ENCODE measurements at places on chromosomes 5 and 9. TPM values are rescaled to one million over a fixed set of nuclear protein-coding genes. Genes with fewer than 3 reads are reported as not detected.
A peak's percentile ranks its signal among the peaks of the same experiment; 100 is the strongest.

Gene OR13D1
- total RNA-seq: not detected

DNA sequence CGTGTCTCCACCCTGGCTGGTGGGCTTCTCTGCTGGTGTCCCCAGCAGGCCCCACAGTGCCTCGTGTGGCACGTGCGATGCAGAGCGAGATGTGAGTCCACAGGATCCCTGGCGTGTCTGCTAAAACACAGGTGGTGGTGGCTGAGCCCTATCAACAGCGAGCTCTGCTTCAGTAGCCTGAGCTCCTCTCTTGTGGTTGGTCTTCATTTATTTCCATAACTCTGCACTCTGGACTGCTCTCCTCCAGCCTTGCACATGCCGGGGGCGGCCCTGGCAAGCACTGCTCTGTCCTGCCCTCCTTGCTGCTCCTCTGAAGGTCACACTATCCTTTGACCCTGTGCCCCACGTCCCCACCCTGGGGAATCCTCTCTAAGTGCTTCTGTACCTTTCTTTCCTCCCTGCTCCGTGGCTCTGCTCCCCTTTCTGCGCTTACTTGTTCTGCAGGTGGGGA is 59.2 kb downstream of the NSUN2 start:
- DNase-seq: no peak

Gene PTPRD
- 0.49 TPM for total RNA-seq

- no peak for DNase-seq
Measured at GRCh38 chr5:177349362-177349647, 2.2 kb downstream of the LMAN2 start.

DNA sequence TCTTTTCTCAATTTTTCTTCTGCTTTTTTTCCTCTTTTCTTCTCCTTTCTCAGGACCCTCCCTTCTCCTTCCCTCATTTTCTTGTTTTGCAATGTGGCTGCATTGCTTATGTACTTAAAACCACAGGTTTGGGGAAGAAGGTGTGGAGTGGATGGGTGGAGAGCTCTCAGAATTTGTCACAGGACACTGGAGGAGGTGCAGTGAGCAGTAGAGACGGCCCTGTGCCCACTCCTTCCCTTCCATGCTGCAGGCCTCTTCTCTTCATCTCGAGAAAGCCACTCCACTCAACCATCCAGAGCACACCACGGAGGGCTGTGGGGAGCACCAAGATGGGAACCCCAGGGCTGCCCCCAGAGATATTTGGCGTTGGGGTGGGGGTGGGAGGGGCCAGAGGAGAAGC is 92.3 kb downstream of the FSTL4 start:
- no peak for DNase-seq

DNA sequence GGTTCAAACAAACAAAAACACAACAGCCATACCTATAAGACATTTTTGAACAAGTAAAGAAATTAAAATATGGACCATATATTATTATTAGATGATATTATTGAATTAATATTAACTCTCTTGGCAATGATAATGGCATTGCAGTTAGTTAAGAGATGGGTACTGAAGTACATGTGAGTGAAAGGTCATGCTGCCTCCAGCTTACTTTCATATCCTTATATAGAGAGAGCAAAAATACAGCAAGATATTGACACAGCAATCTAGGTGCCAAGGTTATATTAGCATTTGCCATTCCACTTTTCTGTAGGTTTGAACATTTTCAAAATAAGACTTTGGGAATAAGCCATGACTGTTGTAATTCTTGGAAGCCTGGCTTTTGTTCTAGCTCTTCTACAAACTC is 6.1 kb downstream of the TNFSF8 start:
- DNase-seq: no peak

DNA sequence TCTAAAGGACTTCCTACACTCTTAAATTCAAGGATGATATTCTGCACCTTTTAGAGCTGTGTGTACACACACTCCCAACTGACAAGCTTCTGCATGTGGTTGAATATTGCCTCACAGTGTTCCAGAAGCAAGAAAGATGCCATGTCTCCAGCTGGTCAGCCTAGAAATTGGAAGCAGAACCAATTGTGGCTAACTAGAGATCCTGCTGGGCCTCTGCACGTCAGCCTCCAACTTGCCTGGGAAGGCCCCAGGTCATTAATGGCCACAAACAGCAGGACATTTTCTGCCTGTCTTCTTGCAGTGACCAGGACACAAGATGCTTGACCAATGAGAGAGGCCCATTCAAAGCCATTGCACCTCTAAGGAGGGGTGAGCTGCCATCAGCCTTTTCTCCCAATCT is 571.9 kb upstream of the BRINP1 start:
- DNase-seq: no peak

GRCh38 chr9:25742256-25742655 is 64.0 kb upstream of the TUSC1 start:
- DNase-seq: no peak

DNA sequence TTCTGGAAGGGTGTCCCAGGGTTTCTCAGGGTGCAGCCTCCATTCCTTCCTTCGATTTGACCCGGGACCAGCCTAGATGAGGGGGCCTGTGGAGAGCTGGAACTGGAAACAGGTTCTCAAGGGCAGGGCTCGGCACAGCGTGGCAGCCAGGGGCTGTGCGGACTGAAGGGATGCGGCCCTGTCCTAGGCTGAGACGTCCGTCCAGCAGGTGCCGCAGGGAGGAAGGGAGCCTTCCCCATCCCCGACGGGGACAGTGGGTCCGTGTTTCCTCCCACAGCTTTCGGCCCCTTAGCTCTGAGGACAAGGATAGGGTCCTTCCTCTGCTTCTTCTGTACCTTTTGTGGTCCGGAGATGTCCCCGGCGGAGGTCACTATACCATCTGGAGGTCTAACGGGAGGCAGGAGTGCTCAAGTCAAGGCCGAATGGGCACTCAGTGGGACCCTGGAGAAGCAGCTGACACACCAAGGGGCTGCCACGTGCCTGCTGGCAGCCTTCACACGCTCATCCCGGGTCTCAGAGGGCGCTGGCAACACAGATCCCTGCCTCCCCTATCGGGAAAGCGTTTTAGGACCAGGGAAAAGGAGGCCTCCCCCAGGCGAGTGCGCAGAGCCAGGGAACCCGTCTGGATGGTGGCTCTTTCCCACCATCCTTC is 49.9 kb downstream of the USP20 start:
- peak; percentile 80 for DNase-seq

DNA sequence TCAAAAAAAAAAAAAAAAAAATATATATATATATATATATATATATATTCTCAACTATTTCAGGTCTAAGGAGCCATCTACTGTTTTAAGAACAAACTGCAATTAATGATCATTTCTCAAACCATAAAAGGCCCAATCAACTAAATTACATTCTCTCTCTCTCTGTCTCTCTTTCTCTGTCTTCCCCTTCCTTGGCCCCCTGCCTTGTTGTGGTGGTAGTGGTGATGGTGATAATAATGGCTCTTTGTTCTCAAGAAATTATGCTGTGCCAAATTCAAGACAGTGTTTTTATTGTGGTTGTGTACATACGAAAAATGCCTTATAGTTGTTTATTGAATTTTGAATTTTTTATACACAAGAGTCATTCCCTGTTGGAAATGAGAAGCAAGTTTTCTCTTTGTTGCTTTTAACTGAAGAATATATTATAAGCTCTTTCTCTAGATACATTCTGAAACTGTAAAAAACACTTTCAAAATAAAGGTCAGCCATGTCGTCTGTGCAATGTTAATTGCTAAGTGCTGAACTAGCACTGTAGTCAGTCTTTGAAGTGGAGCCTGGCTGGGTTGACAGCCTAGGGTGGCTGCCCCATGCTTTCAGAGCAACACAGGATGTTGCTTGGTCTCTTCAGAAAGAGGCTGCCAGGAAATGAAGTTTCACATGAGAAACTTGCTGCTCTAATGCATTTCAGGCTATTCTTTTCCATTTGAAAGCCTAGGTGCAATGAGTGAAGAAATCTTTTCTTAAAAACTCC is 96.0 kb downstream of the HINT1 start:
- DNase-seq: no peak

- no peak for DNase-seq
Measured at GRCh38 chr9:82475584-82476301, 487.2 kb downstream of the SPATA31D1 start.

Gene SLC38A9
- 13.9 TPM for total RNA-seq

Gene PCA3
- not detected for total RNA-seq

GRCh38 chr5:166058660-166059059 is 2232.8 kb upstream of the WWC1 start:
- no peak for DNase-seq

DNA sequence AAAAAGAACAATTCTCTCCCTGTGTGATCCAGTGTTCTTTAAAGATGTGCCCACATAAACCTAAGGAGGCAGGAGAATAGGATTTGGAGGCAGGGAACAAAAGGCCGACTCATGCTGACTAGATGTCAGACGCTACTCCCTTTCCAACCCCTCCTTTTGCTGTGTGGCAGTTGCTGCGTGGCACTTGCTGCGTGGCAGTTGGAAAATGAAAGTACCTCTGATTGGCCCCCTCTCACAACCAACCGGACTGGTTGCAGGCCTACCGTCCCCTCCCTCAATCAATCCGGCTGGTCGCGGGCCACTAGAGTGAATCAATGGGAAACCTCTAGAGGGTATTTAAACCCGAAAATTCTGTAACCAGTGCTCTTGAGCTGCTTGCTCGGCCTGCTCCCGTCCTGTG is 551.0 kb downstream of the KIF4B start:
- DNase-seq: no peak

Gene GRAMD2B
- total RNA-seq: 43.9 TPM

Gene ZFP2
- total RNA-seq: 1.3 TPM

GRCh38 chr9:91035825-91036208 is 234.2 kb downstream of the SYK start:
- no peak for DNase-seq

- DNase-seq: no peak
Measured at GRCh38 chr5:139183502-139183901, 14.7 kb downstream of the SIL1 start.

Gene DPYSL3
- total RNA-seq: 18.5 TPM

- no peak for DNase-seq
Measured at GRCh38 chr5:150517272-150518152, 9.6 kb downstream of the NDST1 start.

DNA sequence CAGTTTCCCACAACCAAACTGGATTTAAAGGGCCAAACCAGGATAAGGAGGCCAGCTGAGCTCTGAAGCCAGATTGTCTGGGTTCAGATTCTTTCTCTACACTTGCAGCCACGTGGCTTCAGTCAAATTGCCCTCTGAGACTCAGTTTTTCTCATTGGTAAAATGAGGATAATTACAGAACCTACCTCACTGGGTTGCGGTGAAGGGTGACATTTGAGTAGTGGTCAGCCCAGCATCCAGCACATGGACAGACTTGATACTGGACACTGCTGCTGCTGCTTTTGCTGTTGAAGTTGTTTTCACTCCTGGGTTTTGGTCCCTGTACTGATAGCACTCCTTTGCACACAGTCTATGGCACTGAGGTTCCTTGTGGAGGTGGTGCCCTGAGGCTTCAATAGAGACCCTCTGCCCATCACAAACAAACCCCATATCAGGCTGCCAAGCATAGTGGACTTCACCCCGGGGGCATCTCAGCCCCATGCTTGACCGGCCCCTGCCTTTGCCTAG is 25.7 kb upstream of the CDKN2AIPNL start:
- DNase-seq: no peak

DNA sequence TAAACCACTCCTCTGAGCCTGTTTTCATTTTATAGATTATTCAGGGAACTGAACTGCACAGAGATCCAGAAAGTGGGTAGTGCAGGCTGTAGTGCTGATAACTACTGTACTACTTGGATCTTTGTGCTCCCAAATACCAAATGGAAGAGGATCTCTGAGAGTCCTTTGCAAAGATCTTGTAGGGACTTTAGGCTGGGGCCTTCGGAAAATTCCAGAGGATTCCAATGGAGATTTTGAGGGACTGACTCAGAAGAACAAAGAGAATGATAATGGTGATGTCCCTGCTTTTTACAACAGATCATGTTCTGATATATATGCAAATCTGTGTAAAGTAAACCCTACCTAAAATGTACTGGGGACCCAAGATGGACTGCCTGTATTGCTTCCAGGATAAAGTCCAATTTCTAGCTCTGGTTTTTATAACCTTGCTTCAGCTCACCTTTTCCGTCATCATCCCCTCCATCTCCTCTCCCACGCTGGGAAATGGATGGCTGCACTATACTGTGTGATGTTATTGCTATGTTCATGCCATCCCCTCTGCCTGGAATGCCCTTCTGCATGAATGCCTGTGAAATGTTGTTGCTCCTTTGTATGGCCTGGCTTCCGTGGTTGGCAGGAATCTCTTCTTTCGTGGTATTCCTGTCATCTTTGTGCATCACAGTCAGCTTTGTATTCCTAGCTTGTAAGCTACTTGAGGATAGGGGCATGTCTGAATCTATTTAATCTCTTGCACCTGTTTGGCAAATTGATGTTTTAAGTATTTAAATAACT is 9.7 kb upstream of the PSMD5 start:
- DNase-seq: no peak

GRCh38 chr5:10463566-10463965 is 21.9 kb downstream of the ROPN1L start:
- no peak for DNase-seq

GRCh38 chr9:77016526-77017504 is 2.6 kb upstream of the FOXB2 start:
- DNase-seq: no peak

- DNase-seq: no peak
Measured at GRCh38 chr5:21685522-21685921, 1167.6 kb downstream of the CDH12 start.

Gene DNAH5
- total RNA-seq: 0.15 TPM

Gene SPATA6L
- total RNA-seq: 3.5 TPM

GRCh38 chr5:7146886-7147285 is 249.1 kb upstream of the ADCY2 start:
- no peak for DNase-seq

Gene FGF18
- 3.2 TPM for total RNA-seq

DNA sequence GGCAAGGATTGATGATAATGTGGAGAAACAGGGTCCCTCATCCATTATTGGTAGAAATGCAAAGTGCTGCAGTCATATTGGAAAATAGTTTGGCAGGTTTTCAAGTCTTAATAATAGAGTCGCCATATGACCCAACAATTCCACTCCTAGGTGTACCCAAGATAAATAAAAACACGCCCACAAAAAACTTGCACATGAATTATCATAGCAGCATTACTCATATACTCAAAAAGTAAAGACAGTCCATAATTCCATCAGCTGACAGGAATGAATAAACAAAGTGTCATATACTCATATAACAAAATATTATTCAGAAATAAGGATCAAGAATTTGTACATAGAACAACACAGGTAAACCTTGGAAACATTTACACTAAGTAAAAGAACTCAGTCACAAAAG is 242.9 kb upstream of the FTMT start:
- DNase-seq: no peak
